B cell (primary cell): ENCODE measurements at places on chromosomes 1 and 21. TPM values are rescaled to one million over a fixed set of nuclear protein-coding genes. Genes with fewer than 3 reads are reported as not detected.

KPRP gene
- not detected in 2 replicates for total RNA-seq

DNA sequence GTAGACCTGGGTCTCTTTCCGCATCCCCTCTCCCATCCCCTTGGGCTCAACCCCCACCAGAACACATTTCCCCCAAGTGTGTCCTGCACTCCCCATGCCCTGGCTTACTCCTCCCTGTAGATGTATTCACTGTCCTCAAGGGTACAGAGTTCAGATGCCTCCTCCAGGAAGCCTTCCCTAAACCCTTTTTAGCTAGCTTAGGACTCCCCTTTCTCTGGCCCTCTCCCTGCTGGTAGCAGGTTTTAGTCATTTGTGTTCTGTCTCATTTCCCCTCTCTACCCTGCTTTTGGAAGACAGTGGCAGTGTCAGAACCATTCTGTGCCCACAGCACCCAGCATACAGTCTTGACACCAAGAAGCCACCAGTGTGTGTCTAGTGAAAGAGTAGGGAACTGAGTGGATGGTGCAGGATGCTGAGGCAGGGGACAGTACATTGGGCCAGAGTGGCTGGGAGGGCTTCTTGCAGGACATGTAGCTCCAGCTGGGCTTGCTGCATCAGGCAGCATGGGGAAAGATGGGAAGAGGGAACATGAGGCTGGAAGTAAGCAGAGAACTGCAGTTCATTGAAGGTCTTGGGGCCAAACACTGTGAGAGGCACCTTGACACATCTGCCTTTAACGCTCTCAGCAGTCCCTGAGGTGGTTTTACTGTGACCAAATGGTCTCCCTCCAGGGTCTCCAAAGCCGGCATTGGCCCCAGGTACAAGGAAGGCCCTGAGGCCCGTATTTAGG, 2.5 kb downstream of the FOXO6 start:
- H3K4me1 ChIP-seq, result peaks cover 34% of the 10 kb centered on the region
- H3K4me3 ChIP-seq, result no peak overlapping the region
- H3K27me3 ChIP-seq, result no peaks in the 10 kb centered on the region
- H3K36me3 ChIP-seq, result no peaks in the 10 kb centered on the region

SMIM11 gene
- 9.2 and 10.6 TPM in 2 replicates for total RNA-seq

CLCA2 gene
- total RNA-seq, result not detected in 2 replicates

DNA sequence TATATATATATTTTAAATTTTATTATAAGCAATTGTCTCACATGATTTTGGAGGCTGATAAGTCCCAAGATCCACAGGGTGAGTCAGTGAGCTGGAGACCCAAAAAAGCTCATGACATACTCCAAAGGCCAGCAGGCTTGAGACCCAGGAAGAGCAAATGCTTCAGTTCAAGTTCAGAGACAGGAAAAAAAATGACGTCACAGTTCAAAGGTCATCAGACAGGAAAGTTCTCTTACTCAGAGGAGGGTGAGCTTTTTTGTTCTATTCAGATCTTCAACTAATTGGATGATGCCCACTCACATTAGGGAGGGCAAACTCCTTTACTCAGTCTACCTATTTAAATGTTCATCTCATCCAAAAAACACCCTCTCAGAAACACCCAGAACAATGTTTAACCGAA, 18.2 kb downstream of the RXRG start:
- H3K27me3 ChIP-seq, result peaks cover 4% of the 10 kb centered on the region
- peaks cover 7% of the 10 kb centered on the region for H3K4me1 ChIP-seq
- H3K4me3 ChIP-seq, result no peak overlapping the region
- DNase-seq, result no peak

VASH2 gene
- total RNA-seq, result not detected in 2 replicates

BNIPL gene
- total RNA-seq, result 1.8 and 2.5 TPM in 2 replicates

GRCh38 chr1:217425422-217425821, 205.5 kb downstream of the GPATCH2 start:
- no peak for DNase-seq
- H3K4me3 ChIP-seq, result no peak overlapping the region
- no peak overlapping the region for H3K27ac ChIP-seq
- H3K4me1 ChIP-seq, result no peaks in the 10 kb centered on the region
- no peaks in the 10 kb centered on the region for H3K36me3 ChIP-seq

LRRN2 gene
- total RNA-seq, result not detected in 2 replicates

- H3K4me1 ChIP-seq, result no peaks in the 10 kb centered on the region
- H3K27me3 ChIP-seq, result no peaks in the 10 kb centered on the region
- DNase-seq, result no peak
- no peaks in the 10 kb centered on the region for H3K36me3 ChIP-seq
- H3K4me3 ChIP-seq, result no peak overlapping the region
Measured at GRCh38 chr1:23149114-23149513, 19.5 kb downstream of the LUZP1 start.

DNA sequence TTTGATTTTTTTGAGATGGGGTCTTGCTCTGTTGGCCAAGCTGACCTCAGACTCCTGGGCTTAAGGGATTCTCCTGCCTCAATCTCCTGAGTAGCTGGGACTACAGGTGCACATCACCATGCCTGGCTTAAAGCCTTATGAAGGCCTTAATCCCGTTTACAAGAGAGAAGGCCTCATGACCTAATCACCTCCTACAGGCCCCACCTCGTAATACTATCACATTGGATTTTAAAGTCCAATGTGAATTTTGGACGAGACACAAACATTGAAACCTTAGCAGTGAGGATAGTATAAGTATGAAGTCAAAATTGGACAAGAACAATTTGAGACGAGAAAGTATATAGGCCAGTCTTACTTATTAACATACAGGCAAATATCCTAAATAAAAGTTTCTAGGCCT, 73.9 kb downstream of the MAST2 start:
- no peaks in the 10 kb centered on the region for H3K36me3 ChIP-seq
- H3K4me3 ChIP-seq, result no peak overlapping the region
- H3K27me3 ChIP-seq, result no peaks in the 10 kb centered on the region
- H3K4me1 ChIP-seq, result peaks cover 3% of the 10 kb centered on the region
- no peak for DNase-seq
- no peak overlapping the region for H3K27ac ChIP-seq

DNA sequence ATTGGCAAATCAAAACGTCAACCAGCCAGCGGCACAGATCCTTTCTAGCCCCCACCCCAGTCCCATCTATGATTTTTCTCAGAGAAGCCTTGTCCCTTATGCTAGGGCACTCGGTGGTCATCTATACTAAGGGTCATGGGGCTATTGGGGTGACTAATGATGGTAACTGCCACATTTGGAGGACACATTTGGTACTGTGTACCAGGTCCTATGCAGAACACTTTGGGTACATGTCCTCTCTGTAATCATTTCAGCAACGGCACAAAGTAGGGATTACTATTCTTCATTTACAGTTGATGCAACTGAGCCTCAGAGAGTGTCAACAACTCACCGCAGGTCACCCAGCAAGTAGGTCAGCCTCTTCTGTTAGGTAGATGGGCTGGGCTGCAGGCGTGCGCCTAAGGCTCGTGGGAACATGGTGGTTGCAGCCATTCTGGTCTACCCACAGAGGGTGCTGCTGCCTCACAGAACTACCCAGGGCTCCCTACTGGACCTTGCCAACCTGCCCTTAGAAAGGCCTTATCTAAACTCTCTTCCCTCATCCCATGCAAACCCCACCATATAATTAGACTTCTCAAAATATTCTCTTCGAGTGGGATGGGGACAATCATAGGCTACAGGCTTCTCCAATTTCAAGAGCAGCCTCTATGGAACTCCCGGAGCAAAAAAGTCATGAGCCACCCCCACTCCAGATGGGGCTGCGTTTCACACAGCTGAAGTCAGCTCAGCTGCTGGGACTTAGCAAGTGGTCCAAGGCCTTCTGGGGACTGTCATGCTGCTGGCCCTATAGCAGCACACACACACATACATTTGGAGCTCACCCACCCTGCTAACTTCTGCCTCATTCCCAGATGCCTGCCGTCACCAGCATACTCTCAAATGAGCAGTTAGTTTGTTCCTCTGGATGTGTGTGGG, 5.8 kb upstream of the SDHB start:
- no peak overlapping the region for H3K4me3 ChIP-seq
- H3K4me1 ChIP-seq, result peaks cover 10% of the 10 kb centered on the region
- DNase-seq, result peak; percentile 65
- H3K27ac ChIP-seq, result no peak overlapping the region
- H3K27me3 ChIP-seq, result no peaks in the 10 kb centered on the region
- H3K36me3 ChIP-seq, result no peaks in the 10 kb centered on the region

DNA sequence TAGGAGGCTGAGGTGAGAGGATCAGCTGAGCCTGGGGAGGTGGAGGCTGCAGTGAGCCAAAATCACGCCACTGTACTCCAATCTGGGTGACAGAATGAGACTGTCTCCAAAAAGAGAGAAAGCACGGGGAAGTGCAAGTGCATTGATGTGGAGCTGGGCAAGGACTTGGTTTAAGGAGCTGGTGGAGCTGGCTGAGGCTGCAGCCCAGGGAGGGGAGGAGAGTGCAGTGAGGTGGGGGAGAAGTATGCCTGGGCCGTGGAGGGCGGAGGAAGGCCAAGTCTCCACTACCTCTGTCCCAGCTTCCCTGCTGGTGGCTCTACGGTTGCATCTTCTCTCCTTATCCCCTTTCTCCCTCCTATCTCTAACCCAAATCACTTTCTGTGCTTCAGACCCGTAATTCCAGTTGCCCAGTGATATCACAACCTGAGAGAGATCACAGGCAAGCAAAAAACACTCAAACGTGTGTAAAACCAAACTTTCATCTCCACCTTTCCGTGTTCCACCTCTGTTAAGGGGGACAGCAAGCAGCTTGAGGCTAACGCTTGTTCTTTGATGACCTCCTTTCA, 11.1 kb downstream of the TOR3A start:
- no peak overlapping the region for H3K4me3 ChIP-seq
- peaks cover 7% of the 10 kb centered on the region for H3K36me3 ChIP-seq
- H3K27ac ChIP-seq, result no peak overlapping the region
- peak; percentile 13 for DNase-seq
- H3K4me1 ChIP-seq, result peaks cover 22% of the 10 kb centered on the region
- H3K27me3 ChIP-seq, result no peaks in the 10 kb centered on the region

CLCA4 gene
- total RNA-seq, result not detected in 2 replicates

C2CD4D gene
- total RNA-seq, result not detected in 2 replicates

BARHL2 gene
- not detected in 2 replicates for total RNA-seq

DNA sequence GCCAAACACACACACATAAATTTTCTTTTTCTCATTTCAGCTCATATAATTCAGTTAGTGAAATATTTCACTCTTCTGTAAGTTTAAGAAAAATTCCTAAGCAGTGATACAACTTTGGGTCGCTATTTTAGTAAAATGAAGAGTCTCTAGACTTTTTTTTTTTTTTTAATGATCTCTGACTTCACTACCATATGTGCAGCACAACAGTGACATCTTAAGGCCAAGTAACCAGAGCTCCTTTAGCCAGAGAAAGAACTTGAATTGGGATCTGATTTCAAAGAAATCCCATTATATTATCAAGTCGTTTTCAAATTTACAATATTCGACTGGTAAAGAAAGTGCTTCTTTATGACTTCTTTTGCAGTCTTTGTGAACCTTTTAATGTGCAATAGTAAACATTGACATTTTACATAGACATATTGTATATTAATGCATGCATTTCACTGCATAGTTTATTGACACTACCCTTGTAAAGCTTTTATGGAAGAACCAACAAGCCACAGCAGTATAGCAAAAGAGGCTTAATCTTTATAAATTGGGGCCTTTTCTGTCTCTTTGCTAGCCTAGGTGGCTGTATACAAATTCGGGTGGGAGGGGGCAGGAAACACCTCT, 62.2 kb downstream of the LRRC40 start:
- no peak for DNase-seq
- no peak overlapping the region for H3K27ac ChIP-seq
- peaks cover 7% of the 10 kb centered on the region for H3K36me3 ChIP-seq
- H3K4me3 ChIP-seq, result no peak overlapping the region
- H3K4me1 ChIP-seq, result no peaks in the 10 kb centered on the region
- no peaks in the 10 kb centered on the region for H3K27me3 ChIP-seq

GRCh38 chr1:182672487-182672836, 11.9 kb downstream of the RGS8 start:
- H3K4me1 ChIP-seq, result peaks cover 14% of the 10 kb centered on the region
- no peak overlapping the region for H3K27ac ChIP-seq
- H3K4me3 ChIP-seq, result no peak overlapping the region
- no peaks in the 10 kb centered on the region for H3K36me3 ChIP-seq

GRCh38 chr1:248596615-248597014, 885 bp downstream of the OR2T10 start:
- H3K27ac ChIP-seq, result no peak overlapping the region
- no peak for DNase-seq
- no peak overlapping the region for H3K4me3 ChIP-seq
- H3K36me3 ChIP-seq, result no peaks in the 10 kb centered on the region
- H3K27me3 ChIP-seq, result no peaks in the 10 kb centered on the region

DNA sequence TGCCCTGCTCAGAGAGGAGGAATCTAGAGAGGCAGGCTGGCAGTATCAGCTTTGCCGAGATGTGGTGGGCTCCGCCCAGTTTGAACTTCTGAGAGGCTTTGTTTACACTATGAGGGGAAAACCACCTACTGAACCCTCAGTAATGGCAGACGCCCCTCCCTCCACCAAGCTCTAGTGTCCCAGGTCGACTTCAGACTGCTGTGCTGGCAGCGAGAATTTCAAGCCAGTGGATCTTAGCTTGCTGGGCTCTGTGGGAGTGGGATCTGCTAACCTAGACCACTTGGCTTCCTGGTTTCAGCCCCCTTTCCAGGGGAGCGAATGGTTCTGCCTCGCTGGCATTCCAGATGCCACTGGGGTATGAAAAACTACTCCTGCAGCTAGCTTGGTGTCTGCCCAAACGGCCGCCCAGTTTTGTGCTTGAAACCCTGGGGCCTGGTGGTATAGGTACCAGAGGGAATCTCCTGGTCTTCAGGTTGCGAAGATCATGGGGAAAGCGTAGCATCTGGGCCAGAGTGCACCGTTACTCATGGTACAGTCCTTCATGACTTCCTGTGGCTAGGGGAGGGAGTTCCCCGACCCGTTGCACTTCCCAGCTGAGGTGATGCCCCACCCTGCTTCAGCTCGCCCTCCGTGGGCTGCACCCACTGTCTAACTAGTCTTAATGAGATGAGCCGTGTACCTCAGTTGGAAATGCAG, 43.6 kb downstream of the C21orf91 start:
- no peak overlapping the region for H3K4me3 ChIP-seq
- H3K27me3 ChIP-seq, result no peaks in the 10 kb centered on the region
- no peak overlapping the region for H3K27ac ChIP-seq
- DNase-seq, result peak; percentile 59
- no peaks in the 10 kb centered on the region for H3K36me3 ChIP-seq

C1orf87 gene
- total RNA-seq, result not detected in 2 replicates

TRABD2B gene
- total RNA-seq, result not detected in 2 replicates

EDN2 gene
- not detected in 2 replicates for total RNA-seq

CLCNKB gene
- not detected in 2 replicates for total RNA-seq

GRCh38 chr21:32887026-32887425, 115.5 kb upstream of the PAXBP1 start:
- DNase-seq, result no peak
- H3K27me3 ChIP-seq, result peaks cover 9% of the 10 kb centered on the region
- no peak overlapping the region for H3K27ac ChIP-seq
- no peaks in the 10 kb centered on the region for H3K36me3 ChIP-seq
- H3K4me1 ChIP-seq, result no peaks in the 10 kb centered on the region
- no peak overlapping the region for H3K4me3 ChIP-seq

DNA sequence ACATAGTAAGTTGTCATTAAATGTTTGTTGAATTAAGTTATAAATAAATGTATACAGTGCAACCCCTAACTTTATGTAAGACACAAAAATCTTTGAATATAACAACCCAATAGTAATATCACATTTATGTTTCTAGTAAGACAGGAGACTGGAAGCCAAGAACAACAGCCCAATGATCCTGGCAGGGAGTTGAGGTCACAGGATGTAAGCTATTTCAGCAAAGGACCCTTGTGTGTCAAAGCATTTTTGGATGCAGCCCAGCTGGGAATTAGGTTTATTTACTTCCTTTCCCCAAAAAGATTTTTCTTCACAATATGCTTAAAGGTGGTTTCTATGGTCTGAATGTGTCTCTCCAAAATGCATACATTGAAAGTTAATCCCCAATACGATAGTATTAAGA, 34.0 kb upstream of the ABCA4 start:
- no peak for DNase-seq
- H3K4me3 ChIP-seq, result no peak overlapping the region
- no peaks in the 10 kb centered on the region for H3K36me3 ChIP-seq
- no peaks in the 10 kb centered on the region for H3K4me1 ChIP-seq
- H3K27ac ChIP-seq, result no peak overlapping the region
